ENCODE measurements at places on chromosomes 4 and X. TPM values are rescaled to one million over a fixed set of nuclear protein-coding genes. Genes with fewer than 3 reads are reported as not detected.
A peak's percentile ranks its signal among the peaks of the same experiment; 100 is the strongest.

- DNase-seq, result no peak
Measured at GRCh38 chrX:19629541-19629940, 114.2 kb upstream of the MAP3K15 start.

The PAGE5 gene
- not detected for total RNA-seq

DNA sequence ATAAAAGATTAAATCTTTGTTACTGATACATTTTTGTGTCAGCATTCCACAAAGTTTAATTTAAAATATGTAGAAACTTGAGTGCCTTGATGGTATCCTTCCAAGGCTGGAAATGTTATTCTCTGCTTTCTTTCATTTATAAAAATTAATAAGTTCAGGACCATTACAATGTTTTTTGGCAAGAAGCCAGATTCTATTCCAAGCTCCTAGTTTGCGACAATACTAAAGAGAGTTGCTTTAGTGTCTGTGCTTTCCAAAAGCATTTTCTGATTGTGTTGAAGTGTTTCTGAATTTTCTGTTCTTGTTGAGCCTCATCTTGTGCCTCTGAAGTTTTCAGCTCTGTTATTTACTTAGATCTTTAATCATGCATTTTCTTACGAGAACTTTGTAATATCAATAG lies 516.2 kb downstream of the KCTD8 start:
- DNase-seq, result no peak

The SPARCL1 gene
- total RNA-seq, result 0.17 TPM

- no peak for DNase-seq
Measured at GRCh38 chr4:60195256-60195655, 1004.9 kb upstream of the ADGRL3 start.

DNA sequence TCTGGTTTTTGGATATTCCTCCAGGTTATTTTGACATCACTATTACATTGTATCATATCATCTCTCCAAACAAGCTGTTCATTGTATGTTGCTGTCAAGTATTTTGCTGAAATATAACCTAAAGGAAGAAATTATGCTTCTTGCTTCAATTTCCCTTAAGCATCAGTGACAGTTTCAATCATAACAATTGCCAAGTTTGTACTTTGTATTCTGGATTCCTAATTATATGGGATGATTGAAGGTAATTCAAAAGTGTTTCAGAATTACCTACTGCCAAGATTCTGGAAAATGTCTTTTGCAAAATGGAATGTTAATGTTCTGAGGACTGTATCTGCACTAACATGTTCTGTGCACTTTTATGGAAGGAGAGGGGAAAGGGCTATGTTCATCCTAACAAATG lies 228.7 kb downstream of the PRDM5 start:
- DNase-seq, result no peak

The DCAF4L1 gene
- total RNA-seq, result 0.07 TPM

- DNase-seq, result no peak
Measured at GRCh38 chr4:17283832-17284231, 228.1 kb downstream of the QDPR start.

DNA sequence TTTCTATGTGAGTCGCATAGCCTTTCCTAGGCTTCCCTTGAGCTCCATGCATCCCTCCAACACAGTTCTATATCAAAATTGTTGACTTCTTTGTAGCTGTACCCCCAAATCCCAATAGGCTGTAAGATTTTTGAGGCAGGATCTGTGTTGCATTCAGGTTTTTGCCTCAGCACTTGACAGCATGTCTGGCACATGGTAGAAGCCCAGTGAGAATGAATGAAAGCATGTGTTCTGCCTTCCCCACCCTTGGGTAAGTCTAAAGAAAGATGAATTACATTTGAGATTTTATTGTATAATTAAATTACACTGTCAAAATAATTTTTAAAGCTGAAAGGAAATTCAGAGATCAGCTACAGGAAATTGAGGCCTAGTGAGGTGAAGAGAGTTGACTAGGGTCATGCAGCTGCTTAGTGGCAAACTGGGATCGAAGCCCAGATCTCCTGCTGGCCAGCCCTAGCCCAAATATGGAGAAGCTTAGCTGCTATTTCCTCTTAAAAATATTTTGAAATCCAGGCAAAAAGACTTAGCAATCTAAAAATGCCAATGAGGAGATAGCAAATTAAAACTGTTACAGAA lies 122.5 kb downstream of the SPATA18 start:
- DNase-seq, result no peak

DNA sequence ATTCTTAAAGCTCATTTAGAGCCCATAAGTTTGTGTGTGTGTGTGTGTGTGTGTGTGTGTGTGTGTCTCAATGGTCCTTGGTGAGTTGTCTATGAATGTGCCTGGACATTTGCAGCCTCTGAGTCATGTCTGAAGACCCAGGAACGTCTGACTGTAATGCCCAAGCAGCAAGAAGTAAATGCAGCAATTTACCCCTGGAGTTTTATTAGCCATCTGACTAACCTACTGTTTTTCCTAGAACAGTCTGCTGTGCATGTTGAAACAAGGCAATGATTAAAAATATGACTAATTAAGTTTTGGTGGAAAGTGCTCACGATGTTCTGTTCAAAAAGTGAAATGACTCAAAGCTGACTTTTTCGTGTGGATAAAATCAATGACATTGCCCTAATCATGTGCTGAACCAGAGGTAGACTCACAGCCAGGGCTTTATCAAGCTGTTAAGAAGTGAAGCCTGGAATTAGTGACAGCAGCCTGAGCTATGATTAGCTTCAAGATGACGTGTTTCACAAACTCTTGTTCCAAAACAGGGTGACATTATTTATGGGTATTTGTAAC lies 201.6 kb downstream of the CPE start:
- no peak for DNase-seq

The ITGB1BP2 gene
- total RNA-seq, result 3.7 TPM

GRCh38 chr4:41880840-41881831 lies 54.1 kb upstream of the TMEM33 start:
- DNase-seq, result peak; percentile 41

DNA sequence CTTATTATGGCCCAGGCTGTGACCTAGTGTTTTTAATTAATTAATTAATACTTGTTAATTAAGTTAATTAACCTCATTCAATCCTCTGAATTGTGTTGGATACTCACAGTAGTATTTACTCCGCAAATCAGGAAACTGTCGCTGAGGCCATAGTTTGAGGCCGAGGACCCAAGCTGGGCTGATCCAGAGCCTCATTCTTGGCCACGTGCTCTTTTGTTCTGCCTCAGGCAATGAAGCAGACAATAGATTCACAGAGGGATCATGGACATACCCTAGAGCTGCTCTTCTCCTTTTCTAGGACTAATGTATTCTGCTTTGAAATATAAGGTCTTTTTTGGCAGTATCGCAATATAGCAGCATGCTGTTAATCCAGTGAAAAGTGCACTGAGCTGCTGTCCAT lies 24.0 kb upstream of the SNCA start:
- no peak for DNase-seq

The CENPVL1 gene
- total RNA-seq, result 2.8 TPM

The UGT2B15 gene
- total RNA-seq, result not detected

The RAPGEF2 gene
- 33.8 TPM for total RNA-seq

- no peak for DNase-seq
Measured at GRCh38 chr4:147136310-147136709, 190.6 kb upstream of the TTC29 start.

DNA sequence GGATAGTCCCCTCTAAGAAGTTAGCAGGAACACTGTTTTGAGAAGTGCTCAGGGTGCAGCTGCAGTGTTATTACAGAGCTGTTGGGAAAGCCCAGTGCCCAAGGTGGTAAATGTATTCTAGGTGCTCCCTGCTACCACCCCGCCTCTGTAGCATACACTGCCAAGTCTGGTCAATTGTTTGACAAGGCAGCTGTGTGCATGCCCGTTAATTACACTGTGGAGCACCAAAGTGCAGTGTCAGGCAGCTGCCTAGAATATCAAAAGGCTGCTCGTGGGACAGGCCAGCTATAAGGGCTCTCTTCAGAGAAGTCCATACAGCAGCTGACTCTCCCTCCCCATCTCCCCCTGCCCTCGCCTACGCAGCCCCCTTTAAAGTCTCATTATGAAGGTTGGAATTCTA lies 99.9 kb upstream of the KLHL13 start:
- DNase-seq, result no peak

GRCh38 chr4:1624519-1624910 lies 59.6 kb downstream of the FAM53A start:
- no peak for DNase-seq

GRCh38 chr4:112421911-112422310 lies 94.1 kb downstream of the NEUROG2 start:
- DNase-seq, result no peak

The PDE5A gene
- 15.7 TPM for total RNA-seq

- no peak for DNase-seq
Measured at GRCh38 chr4:48153791-48154550, 19.9 kb upstream of the TXK start.

- no peak for DNase-seq
Measured at GRCh38 chrX:57587607-57588006, 4.2 kb upstream of the ZXDB start.

DNA sequence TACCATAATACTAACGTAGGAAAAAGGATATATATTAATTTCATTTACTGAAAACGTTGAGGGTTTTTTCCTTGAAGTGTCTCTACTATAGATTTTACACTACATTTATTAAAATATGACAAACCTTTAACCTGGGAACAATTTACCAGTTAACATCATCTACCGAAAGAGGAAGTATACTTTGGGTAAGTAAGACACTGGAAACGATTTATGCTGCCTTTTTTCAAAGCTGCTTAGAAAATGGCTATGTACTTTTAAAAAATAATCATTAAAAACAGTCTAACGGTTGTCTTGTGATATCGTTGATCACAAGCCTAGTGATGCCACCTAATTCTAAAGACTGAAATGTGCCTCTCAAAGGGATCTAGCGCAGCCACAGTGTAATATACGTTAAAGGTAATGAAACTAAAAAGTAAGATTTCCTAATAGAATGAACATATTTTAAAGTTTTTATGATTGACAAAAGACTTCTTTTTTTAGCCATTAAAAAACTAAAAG lies 50.4 kb downstream of the STX18 start:
- no peak for DNase-seq

The CXorf49 gene
- not detected for total RNA-seq

DNA sequence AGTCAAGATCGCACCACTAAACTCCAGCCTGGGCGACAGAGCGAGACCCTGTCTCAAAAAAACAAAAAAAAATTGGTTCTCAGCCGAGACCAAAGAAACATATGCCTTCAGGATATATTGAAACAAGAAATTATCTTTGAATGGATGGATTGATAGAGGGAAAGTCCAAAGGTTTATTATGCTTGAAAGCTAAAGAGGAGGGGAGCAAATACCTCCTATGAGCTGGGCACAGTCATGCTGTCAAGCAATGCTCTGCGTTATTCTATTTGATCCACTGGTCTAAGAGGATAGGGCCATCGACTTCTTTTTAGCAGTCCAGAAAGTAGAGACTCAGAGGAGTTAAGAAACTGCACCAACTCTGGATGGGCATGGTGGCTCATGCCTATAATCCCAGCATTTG lies 85.9 kb upstream of the SLC34A2 start:
- DNase-seq, result no peak

DNA sequence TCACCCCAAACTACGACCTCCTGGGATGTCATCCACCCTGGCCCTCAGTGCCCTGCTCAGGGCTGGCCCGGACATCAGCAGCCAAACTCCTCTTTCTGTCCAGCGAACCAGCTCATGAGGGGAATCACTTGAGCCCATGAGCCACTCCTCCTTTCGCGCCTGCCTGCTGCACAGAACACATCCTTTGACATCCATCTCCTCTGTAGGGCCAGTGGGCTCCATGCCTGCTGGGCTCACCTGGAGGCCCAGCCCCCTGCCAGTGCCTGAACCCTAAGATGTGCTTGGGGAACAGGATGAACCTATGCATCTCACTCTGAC lies 43.5 kb downstream of the ABLIM2 start:
- no peak for DNase-seq

- DNase-seq, result no peak
Measured at GRCh38 chr4:47662975-47663374, 174.9 kb downstream of the CORIN start.

GRCh38 chr4:155629956-155630355 lies 36.7 kb upstream of the GUCY1A1 start:
- DNase-seq, result no peak

The ATP1B4 gene
- not detected for total RNA-seq

DNA sequence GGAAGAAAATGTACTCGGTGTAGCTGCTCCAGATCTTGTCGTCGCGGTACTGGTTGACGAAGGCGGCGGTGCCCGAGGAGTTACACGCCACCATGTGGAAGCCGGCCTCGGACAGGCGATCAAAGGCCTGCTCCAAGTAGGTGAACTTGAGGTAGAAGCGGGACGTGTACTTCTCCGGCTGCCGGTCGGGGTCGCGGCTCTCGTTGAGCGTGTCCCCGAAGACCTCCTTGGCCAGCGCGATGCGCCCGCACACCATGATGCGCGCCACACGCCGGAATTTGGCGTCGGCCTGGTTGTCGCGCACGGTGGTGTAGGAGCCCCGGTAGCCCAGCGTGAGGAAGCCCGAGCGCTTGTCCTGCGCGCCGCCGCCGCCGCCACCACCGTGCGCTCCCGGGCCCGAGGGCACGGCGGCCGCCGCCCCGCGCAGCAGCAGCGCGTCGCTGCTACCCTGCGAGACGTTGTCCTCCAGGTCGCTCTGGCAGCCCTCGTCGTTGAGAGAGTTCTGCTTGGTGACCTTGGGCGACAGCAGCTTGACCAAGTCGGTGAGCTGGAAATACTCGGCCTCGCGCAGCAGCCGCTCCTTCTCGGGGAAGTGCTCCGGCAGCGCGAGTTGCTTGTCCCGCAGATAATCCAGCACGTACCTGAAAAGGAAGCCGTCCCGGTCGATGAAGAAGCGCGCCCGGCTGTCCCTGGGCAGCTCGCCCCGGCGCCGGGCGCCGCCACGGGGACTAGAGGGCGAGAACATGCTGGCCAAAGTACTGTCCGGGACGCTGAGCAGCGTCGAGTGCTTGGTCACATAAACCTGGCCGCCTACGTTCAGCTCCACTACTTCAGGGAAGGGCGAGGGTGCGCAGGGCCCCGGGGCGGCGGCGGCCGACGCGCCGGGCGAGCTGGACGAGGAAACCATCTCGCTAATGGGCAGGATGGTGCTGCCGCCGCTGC lies 775 bp downstream of the KCTD8 start:
- DNase-seq, result peak; percentile 70
